ENCODE measurements at places on chromosomes 16 and 17.
A peak's percentile ranks its signal among the peaks of the same experiment; 100 is the strongest.

DNA sequence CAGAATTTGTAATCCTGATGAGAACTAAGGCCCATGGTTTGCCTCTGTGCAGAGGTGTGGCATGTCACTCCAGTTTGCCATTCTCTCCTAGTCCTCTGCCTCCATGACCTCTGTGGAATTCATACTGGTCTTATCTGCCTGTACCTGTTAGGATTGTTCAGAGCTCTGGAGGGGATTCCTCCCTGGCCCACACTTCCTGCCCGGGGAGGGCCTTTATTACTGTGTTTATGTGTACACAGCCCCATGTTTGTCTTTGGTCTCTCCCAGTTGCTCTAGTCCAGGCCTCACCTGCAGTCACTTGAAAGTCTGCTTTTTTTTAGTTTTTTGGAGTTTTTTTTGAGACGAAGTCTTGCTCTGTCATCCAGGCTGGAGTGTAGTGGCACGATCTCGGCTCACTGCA lies 36.4 kb downstream of the RHBDL3 start:
- DNase-seq, result no peak

GRCh38 chr16:67199011-67199807 lies at the start of gene ELMO3:
ELMO3 (plus strand) TSS chr16:67199131; CDS start chr16:67199327, 196 bp downstream.
- DNase-seq, result no peak

- no peak for DNase-seq
Observed at GRCh38 chr17:4530799-4531730, 24.1 kb downstream of the MYBBP1A start.

DNA sequence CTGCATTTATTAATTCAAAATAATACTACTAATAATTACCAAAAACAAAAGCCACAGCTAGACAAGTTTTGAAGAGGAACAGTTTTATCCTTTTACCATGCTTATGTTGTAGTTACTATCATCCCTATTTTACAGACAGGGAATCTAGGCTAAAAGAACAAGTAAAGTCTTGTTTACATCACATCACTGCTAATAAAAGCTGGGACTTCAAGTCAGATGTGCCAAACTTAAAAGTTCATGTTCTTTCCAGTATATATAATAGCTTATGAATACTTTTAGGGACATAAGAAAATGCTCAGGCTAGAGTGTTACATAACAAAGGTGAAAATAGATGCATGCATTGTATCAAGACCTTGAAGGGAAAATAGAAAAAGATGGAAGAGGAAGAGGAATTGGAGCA lies 234.2 kb downstream of the CDH11 start:
- no peak for DNase-seq

DNA sequence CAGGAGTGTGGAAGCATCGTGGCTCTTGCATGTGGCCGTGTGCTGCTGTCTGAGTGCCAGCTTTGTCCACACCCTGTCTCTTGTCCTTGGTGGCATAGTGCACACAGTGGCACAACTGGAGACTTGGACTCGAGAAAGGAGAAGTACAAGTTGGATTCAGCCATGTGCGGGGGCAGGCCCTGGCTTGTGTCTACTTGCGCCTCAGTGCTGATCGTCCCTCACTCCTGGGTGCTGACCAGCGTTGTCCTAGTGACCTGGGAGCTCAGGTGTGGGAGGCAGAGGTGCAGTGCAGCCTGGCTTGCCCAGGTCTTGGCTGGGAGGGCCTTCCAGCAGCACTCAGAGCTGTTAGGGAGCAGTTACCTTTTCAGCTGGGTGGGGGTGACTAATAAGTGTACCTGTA lies 20.6 kb downstream of the MPRIP start:
- no peak for DNase-seq

GRCh38 chr17:82134101-82134500 lies 36.1 kb upstream of the FASN start:
- DNase-seq, result no peak

DNA sequence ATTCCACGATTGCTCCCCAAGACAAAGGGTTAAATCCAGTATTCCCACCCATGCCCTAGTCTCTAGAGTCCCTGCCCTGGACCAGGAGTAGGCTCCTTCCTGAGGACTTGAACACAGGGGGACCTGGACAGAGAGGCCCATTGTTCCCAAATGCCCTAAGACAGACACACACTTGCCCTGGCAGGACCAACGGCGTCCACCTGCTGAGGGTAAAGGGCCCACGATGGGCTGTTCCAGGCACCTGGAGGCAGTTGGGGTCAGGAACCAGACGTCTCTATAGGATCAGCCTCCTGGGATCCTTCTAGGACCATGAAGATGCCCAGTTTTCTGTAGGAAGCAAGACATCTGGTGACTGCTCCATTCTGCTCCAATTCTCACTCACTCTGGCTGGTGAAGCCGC lies 39.3 kb downstream of the TNFRSF13B start:
- DNase-seq, result no peak

DNA sequence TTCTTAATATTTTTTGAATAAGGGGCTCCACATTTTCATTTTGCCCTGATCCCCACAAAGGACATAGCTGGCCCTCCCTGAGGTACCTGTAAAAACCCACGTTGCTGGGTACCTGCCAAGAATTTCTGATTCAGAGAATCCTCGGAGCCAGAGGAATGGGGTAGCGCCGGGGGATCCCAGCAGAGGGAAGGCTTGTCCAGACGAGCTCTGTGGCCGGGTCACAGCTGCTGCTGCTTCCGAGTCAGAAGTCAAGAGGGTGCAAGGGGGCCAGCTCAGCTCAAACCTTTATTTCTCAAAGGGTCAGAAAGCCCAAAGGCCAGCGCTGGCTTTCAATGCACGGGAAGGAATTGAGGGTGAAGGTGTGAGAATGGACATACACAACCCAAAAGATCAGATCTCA lies 68.9 kb upstream of the SDK2 start:
- no peak for DNase-seq

GRCh38 chr16:23452221-23452571 lies 793 bp downstream of the COG7 start:
- no peak for DNase-seq

DNA sequence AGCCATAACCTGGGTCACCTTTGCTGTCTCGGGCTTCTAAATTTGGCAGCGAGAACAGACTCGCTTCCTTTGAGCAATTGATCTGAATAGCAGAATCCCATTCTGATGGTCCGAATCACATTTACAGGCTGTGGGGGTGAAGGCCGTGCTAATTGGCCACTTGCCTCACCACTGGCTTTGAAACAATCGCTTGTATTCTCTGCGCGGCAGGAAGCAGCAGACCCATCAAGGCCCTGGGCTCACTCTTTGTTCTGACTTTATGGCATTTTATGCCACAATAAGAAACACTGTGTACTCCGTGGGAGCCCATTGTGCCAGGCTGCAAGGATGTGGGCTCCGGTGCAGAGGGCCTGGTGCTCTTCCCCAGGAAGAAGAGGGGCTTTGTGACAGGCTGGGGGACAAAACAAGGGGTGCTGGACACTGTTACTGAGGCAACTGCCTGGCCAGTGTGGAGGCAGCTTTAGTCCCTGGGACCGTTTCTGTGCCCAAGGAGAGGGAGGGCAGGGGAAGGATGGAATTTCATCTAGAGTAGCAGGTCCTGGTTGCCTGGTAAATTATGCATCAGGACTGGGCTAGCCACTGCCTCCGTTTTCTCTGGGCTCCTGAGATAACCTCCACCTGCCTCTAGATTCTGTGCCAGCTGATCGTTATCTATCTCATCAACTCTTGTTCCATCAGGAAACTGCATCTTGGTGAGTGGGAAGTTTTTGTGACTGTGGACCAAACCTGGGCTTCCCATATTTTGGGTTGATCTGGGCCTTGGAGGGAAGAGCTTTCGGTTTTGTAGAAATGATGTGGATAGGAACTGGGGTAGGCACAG lies 78.5 kb downstream of the MRC2 start:
- DNase-seq, result peak; percentile 92

GRCh38 chr17:75996665-75997590 lies 3.7 kb upstream of the CDK3 start:
- DNase-seq, result peak; percentile 33

DNA sequence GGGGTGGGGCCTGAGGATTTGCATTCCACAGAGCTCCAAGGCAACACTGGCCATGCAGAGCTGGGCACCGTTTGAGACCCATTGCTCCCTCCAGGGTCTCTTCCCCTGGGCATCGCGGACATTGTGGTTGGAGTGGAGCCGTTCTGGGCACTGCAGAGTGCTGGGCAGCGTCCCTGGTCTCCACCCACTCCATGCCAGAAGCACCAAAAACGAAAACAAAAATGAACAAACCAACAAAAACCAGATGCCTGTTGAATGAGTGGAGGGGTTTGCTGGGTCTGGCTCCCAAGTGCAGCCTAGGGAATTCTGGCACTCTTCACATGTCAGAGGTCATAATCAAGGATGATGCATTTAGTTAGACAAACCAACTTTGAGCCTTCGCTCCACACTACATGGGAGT lies 17.9 kb downstream of the WNT9B start:
- no peak for DNase-seq

DNA sequence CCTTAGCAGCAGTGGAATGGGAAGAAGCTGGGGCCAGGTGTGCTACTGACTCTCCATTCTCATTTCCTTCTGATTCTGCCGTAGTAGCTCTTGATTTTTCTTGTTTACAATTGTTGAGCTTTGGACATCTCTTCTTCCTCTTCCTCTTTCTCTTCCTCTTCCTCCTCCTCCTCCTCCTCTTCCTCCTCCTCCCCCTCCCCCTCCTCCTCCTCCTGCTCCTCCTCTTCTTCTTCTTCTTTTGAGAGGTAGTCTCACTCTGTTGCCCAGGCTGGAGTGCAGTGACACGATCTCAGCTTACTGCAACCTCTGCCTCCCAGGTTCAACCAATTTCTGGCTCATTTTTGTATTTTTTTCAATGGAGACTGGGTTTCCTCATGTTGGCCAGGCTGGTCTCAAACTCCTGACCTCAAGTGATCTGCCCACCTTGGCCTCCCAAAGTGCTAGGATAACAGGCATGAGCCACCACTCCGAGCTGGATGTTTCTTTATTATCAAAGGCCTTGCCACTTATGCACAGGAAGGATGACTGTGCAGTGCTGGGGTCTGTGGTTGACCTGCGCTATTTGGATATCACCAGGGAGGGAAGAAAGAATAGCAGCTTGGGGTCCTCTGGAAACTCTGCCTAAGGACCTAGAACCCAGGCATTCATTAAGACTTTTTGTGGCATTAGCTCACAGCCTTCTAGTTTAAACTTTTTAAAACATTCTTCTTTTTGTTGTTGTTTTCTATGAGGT lies 127.8 kb upstream of the KCNJ16 start:
- DNase-seq, result no peak

GRCh38 chr17:41116297-41116696 lies 1.9 kb downstream of the KRTAP4-11 start:
- no peak for DNase-seq

DNA sequence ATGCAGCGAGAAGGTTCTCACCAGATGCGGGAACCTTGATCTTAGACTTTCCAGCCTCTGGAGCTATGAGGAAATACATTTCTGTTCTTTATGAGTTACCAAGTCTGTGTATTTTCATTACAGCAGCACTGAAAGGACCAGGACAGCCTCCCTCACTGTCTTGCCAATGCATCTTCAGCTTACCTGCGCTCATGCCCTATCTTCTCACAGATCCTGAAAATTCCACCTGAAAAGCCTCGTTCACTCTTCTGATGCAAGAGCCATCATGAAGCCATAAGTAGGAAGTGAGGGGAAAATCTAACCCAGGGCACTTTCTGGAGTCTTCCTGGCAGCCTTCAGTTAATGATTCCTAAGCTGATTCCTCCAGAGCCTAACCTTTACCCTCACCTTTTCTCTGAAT lies 194.0 kb downstream of the SALL1 start:
- no peak for DNase-seq

DNA sequence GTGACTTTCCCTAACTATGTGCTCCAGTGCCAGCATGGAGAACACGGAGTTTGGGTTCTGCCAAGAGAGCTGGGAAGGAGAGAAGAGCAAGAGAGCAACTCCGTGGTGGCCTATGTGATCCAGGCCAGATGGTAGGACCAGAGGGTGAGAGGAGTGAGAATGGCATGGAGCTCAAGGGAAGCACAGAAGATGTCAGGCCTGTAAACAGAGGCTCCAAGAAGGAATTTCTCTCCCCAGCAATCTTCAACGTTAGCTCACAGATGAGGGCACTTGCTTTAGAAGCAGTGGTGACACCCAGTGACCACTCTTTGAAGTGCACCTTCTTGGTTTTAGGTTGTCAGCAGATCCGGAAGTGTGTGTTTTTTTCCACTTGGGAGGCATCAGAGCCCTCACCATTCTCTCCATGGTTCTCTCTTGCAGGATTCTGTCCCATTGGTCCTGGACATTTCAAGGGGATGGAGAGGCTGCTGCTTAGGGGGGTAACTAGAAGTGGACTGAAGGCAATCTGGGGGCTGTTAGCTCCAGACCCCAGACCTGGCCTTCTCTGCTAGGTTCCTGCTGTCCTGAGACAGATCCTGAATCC lies 18.1 kb upstream of the TMEM98 start:
- DNase-seq, result peak; percentile 85

- DNase-seq, result no peak
Observed at GRCh38 chr16:20883554-20884239, 16.5 kb downstream of the DCUN1D3 start.

GRCh38 chr16:82655720-82656490 lies 29.1 kb downstream of the CDH13 start:
- DNase-seq, result no peak

DNA sequence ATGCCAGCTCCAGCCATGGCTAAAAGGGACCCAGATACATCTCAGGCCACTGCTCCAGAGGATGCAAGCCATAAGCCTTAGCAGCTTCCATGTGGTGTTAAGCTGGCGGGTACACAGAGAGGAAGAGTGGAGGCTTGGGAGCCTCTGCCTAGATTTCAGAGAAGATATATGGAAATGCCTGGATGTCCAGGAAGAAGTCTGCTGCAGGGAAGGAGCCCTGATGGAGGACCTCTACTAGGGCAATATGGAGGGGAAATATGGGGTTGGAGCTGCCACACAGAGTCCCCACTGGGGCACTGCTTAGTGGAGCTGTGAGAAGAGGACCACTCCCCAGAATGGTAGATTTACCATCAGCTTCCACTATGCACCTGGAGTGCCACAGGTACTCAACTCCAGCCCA lies 32.1 kb downstream of the RNF112 start:
- DNase-seq, result no peak

- DNase-seq, result no peak
Observed at GRCh38 chr17:41008811-41009210, at the start of gene KRTAP3-1. KRTAP3-1 (minus strand) TSS chr17:41009128; CDS start chr17:41009074, 54 bp downstream.

DNA sequence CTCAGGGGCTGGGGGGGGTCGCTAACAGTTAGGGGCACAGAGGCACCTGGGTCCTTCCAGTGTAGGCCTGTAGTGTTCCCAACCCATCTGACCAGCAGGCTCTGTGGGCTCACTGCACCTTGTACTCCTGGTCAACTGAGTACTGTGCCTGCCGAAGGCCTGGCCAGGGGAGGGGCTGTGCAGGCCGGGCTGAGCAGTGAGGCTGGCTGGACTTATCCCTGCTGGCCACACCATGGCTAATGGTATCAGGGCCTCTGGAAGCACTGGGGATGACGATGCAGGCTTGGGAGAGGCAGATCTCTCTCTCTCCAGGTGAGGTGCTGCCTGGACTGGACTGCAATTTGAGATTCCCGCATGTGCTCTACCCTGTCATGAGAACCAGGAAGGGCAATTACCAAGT lies 58.9 kb upstream of the SDK2 start:
- no peak for DNase-seq

GRCh38 chr17:68861602-68862001 lies 93.6 kb downstream of the ABCA8 start:
- DNase-seq, result no peak

DNA sequence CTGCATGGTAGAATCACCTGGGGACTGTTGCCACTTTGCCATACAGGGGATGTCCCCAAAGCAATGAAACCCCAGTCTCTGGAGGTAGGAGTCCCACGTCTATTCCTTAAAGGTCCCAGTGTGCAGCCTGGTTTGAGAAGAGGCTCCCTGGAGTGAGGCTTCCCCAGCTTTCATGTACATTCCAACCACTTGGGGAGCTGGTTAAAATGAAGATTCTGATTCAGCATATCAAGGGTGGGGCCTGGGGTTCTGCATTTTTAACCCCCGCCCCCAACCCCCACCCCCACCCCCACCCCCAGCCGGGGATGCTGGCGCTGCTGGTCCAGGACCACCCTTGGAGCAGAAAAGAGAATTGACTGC lies 241.2 kb downstream of the FOXL1 start:
- no peak for DNase-seq
